Activated CD8-positive, alpha-beta T cell treated with anti-CD3 and anti-CD28 coated beads for 36 hours (primary cell): ENCODE measurements at places on chromosomes 11 and 22. TPM values are rescaled to one million over a fixed set of nuclear protein-coding genes. Genes with fewer than 3 reads are reported as not detected.

Gene TECTA
- total RNA-seq, result 0.41 TPM

Gene GLYATL1
- 0.18 TPM for total RNA-seq

Gene GUCY1A2
- not detected for total RNA-seq

Gene SESN3
- total RNA-seq, result 19.5 TPM

Gene OR52N2
- not detected for total RNA-seq

Gene LIF
- total RNA-seq, result 160 TPM

- peak overlapping the region; percentile 75 for H3K27ac ChIP-seq
- H3K4me1 ChIP-seq, result peaks cover 84% of the 10 kb centered on the region
- H3K4me3 ChIP-seq, result peak overlapping the region; percentile 35
- peaks cover 45% of the 10 kb centered on the region for H3K36me3 ChIP-seq
- no peak for DNase-seq
- H3K27me3 ChIP-seq, result no peaks in the 10 kb centered on the region
These were observed 26.4 kb upstream of the CD5 start for GRCh38 chr11:61075891-61076290.

DNA sequence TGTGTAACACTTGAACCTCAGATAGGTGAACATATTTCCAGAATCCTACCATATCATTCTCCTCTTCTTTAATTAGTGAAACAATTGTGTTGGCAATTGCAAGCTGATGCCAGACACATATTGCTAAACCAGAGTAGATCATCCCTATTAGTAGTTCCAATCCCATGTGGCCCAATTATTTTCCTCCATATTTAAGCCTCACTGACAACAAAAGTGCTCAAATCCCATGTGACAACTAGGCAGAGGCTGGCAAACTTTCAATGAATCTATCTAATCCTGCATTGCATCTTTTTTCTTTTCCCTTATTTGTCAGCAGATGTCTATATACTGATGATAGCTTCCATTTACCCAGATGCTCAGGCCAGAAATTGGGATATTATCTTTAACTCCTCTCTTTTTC, 90.4 kb downstream of the GRIA4 start:
- H3K4me3 ChIP-seq, result no peak overlapping the region
- H3K36me3 ChIP-seq, result no peaks in the 10 kb centered on the region
- H3K27me3 ChIP-seq, result peaks cover 2% of the 10 kb centered on the region
- no peak overlapping the region for H3K27ac ChIP-seq
- H3K4me1 ChIP-seq, result no peaks in the 10 kb centered on the region

GRCh38 chr11:46617134-46617971, at the start of the genes ATG13 and HARBI1:
ATG13 (plus strand) TSS chr11:46617553; CDS start chr11:46644292, 26,739 bp downstream.
HARBI1 (minus strand) TSS chr11:46617227; CDS start chr11:46616237, 990 bp downstream.
- H3K36me3 ChIP-seq, result peaks cover 6% of the 10 kb centered on the region
- H3K4me1 ChIP-seq, result peaks cover 38% of the 10 kb centered on the region
- peak within 1 kb of the TSS; percentile 87 for H3K4me3 ChIP-seq

GRCh38 chr11:119501777-119502405, 78.9 kb upstream of the THY1 start:
- no peak overlapping the region for H3K4me3 ChIP-seq
- H3K27ac ChIP-seq, result no peak overlapping the region
- H3K27me3 ChIP-seq, result peaks cover 11% of the 10 kb centered on the region
- no peaks in the 10 kb centered on the region for H3K36me3 ChIP-seq
